ENCODE measurements at places on chromosomes 1 and 21.

DNA sequence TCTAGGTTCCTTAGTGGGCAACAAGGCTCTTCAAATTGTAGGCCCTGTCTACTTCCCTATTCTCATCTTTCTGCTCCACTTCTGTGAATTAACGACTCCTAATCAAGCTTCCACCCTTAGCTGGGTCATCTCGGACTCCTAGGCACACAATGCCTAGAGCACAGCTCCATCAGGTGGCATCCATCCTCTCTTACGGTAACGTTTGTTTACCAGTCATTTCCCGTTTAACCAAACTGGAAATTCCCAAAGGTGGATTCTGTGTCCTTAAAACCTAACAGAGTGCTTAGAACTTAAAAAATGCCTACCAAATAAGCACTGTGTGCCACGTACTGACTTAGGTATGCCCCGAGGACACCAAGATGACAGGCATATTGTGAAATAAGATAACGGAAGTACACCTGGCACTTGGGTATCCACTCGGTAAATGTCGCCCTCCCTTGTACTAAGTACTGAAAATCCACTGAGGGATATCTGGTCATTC is 1.5 kb downstream of the PARP1 start:
- peak; percentile 41 for DNase-seq

- no peak for DNase-seq
Observed at GRCh38 chr1:33719326-33719725, 144.6 kb upstream of the HMGB4 start.

DNA sequence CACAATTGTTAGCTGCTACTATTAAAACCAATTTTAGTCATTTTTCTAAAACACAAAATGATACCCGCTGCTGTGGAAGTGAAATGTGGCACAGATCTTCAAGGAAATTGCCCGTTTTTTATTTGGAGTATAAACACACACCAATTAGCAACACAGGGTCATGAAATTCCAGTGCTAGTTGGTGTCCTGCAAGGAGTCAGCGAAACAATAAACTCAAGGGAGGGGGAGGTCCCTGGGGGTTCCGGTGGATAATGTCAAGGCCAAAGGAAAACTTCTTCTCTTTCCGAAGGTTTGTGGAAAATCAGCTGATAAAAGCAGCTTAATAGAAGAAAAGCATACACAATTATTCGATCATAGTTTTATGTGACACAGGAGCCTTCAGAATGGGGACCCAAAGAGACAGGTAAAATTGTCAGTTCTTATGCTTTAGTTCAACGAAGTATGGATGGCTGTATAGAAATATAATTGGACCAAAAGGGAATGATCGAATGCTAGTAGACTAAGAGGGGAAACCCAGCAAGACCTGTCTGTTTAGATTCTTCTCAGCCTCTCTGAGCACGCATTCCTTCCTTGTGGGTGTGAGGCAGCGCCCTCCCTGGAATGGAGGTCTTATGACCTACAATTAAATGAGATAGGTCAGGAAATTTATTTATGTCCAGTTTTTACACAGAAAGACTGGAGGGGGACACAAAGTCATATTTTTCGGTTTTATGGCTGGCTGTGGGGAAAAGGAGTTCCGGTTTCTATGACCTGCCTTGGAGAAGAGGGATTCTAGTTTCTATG is 65.9 kb downstream of the KCNK1 start:
- no peak for DNase-seq

DNA sequence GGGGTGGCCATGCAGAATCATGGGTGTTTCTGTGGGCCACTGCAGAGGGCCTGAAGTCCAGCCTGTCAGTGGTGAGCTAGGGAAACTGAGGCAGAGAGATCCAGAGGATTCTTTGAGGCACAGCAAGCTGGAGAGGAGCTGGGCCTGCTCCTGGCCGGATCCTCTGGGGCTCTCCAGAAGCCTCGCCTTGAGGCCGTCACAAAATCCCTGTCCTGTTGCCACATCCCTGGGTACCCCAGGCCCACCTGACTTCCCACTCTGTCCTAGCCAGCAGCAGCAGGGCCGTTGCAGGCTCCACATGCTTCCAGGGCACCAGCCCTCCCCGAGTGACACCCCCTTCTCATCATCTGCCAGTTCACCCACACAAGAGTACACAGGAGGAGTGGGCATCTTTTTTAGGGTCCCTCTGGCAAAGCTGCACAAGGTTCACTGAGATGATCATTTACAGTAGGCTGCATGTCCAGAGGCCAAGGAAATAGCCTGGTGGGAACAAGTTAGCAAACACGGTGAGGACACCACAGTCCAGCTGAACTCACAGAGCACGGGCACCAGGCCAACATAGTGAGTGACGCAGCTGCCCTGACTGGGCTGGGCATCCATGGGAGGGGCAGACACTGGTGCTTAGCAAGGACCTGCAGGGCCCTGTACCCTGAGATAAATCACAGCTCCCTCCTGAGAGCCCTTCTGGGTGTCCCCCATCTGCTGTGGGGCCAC is 25.1 kb upstream of the TSPEAR start:
- no peak for DNase-seq

DNA sequence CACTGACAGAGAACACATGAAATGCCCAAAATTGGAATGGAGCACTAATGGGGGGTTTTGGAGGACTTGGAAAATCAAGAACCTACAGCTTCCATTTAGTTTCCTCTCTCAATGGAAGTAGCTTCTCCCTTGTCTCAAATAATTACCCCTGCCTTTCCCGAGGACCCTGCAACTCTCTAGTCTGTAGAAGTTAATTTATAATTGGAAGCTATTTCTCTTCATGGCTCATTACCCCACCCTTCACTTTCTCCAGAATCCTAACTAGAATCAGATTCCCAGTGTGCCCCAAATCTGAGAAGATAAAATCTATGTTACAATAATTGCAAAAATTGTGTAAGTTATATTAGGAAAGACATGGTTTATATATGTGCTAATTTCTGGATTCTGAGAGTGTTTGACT is 181.5 kb upstream of the ATP1B1 start:
- DNase-seq, result no peak

GRCh38 chr21:46639489-46640386 is 4.3 kb downstream of the PRMT2 start:
- no peak for DNase-seq

- DNase-seq, result no peak
Observed at GRCh38 chr1:209692296-209692695, 12.3 kb upstream of the HSD11B1 start.

Data from H54 (cell line).